ENCODE measurements at places on chromosomes 2 and 18.

- no peak for DNase-seq
Observed at GRCh38 chr18:58761241-58761969, 90.1 kb downstream of the MALT1 start.

DNA sequence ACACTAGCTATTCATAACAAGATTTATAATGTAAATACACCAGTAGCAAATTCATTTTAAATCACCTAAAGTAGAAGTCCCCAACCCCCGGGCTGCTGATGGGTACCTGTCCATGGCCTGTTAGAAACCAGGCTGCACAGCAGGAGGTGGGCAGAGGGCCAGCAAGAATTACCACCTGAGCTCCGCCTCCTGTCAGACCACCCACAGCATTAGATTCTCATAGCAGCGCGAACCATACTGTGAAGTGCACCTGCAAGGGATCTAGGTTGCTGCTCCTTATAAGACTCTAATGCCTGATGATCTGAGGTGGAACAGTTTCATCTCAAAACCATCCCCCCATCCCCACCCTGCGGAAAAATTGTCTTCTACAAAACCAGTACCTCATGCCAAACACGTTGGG lies 71.3 kb downstream of the KANSL1L start:
- DNase-seq, result no peak

- DNase-seq, result no peak
Observed at GRCh38 chr2:128054104-128054885, 26.4 kb upstream of the SAP130 start.

DNA sequence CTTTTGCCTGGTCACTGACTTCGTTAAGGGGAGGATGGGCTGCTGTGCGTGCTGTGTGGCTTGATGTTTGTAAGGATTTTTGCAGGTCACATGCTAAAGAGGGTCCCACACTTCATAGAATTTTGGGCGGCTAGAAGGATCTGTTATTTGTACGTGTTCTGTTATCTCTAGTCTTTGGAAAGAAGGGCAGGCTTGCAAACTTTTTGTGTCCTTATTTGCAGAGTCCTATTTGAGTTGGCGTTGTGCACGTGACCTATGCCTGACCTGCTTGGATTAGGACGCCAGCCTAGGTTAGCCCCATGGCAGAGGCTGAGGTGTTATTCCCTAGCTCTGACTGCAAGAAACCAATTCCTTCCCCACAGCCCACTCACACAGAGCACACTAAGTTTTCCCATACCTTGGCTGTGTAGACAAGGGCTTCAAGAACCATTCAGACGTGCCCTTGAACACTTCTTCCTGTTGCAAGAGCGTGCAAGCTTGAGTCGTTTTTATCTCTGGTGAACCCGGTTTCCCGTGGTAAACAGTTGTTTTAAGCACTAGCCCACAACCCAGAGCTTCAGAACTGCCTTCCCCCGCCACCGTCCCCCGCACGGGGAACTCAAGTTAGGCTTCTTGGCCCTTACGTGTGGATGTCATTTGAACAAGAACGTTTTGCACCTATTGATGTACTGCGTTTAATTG lies 94.6 kb downstream of the LDLRAD4 start:
- no peak for DNase-seq

- DNase-seq, result no peak
Observed at GRCh38 chr2:28713577-28714298, 37.9 kb upstream of the PPP1CB start.

DNA sequence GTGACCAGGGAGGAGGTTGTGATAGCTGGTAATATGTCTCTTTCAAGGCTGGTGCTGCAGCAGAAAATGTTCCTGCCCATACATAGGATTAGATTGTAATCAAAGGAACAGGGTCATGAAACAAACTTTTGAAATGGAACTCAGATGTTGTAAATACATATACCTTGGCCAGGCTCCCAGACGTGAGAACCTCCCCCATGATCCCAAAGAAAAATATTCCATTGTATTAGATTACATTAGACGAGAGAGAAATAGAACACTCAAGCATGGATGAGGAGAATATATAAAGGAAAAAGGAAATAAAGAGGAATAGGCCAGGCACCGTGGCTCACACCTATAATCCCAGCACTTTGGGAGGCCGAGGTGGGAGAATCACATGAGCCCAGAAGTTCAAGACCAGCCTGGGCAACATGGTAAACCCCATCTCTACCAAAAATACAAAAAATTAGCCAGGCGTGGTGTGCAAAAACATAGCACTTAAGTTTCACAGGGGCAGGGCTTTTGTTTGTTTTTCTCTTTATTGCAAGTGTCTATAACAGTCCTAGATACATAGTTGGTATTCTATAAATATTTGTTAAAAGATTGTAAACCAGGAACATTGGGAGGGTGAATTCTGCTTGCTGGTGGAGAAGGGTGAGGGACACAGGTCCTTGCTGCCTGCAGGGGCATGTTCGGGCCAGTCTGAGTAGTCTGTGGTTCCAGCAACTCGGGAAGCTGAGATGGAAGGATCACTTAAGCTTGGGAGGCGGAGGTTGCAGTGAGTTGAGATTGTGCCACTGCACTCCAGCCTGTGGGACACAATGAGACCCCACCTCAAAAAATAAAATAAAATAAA lies 52.8 kb downstream of the RPL37A start:
- no peak for DNase-seq

DNA sequence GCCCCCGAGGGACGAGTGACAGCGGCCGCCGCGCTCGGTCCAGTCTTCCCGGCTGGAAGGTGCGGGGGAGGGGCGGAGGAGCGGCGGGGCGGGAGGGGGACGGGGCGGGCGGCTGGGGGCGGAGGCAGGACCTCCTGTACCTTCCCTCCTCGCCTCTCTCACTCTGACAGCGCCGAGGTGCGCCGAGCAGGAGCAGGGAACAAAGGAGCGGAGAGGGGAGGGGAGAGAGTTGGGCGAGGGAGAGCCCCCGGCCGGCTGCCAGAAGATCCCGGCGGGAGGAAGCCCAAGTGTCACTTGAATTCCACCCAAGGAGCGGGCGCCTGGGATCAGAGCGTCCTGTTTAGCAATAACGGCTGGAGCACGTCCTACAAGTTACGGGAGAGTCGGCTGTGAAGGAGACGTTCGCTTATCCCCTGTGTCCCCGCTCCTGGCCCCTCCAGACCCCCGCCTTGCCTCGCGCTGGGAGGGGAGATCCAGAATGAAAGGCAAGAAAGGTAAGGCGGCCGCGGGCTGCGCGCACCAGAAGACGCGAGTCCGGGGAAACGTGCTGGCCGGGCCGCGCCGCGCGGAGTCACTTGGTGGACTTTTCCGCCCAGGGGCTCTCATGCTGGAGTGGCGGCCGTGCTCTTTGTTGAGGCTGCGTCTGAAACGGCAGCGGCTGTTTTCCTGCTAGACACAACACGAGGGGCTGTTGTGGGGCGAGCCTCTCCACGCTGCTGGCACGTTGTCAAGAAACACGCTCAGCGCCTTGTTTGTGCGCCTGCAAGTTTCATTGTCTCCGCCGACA lies at the start of gene TGIF1:
TSS of gene TGIF1 (plus strand) at position 161 of the 787 bp plus-strand sequence. CDS start at position 479, 318 bp downstream.
- peak; percentile 51 for DNase-seq

DNA sequence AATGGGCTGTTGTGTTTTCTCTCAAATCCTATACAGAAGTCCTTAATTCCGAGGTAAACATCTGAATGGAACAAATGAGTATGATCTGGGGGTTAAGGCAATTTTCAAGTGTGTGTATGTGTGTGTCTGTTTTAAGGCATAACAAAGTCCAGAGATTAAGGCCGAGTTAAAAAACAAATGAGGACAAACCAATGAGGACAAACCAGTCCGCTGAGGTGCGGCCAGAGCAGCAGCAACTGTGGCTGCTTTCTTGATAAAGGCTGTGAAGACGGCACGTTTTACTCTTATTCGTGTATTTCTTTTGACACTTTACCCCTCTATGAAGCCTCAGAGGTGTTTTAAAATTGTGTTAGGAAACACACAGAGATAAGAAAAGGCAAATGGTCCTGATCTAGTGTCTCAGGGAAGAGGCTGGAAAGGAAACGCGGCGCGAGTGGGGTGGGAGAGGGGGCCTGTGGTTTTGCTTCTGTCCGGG lies 495 bp upstream of the GULP1 start:
- DNase-seq, result no peak

- DNase-seq, result no peak
Observed at GRCh38 chr2:165891943-165892342, 61.6 kb downstream of the TTC21B start.
